ENCODE measurements at places on chromosomes 1 and 21.

DNA sequence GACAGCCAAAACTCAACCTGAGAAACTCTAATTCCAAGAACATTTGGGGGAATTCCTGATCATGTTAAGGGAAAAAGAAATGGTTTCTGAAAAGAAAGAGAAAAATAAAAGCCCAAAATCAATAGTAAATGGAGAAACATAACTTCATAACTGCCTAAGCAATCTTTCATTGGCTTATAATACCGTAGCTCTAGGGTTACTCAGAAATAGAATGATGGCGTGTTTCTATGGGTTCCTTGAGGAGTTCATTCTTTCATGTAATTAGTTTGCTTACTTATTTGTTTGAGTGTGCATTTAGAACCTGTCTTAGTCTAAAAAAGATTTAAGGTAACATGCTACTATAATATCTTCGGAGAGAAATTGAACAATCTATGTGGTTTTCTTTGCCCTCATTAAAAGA lies 37.5 kb upstream of the FBXO28 start:
- DNase-seq, result no peak

GRCh38 chr1:240800291-240800690 lies 188.3 kb upstream of the GREM2 start:
- no peak for DNase-seq

DNA sequence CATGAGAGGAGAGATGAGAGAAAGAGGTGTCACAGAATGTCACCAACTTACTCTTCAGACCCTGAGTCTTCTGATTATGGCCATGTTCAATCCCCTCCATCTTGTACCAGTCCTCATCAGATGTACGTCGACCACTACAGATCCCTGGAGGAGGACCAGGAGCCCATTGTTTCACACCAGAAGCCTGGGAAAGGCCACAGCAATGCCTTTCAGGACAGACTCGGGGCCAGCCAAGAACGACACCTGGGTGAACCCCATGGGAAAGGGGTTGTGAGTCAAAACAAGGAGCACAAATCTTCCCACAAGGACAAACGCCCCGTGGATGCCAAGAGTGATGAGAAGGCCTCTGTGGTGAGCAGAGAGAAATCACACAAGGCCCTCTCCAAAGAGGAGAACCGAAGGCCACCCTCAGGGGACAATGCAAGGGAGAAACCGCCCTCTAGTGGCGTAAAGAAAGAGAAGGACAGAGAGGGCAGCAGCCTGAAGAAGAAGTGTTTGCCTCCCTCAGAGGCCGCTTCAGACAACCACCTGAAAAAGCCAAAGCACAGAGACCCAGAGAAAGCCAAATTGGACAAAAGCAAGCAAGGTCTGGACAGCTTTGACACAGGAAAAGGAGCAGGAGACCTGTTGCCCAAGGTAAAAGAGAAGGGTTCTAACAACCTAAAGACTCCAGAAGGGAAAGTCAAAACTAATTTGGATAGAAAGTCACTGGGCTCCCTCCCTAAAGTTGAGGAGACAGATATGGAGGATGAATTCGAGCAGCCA lies 8.0 kb downstream of the ELOA start:
- DNase-seq, result peak; percentile 61

- no peak for DNase-seq
These were observed 609 bp downstream of the RWDD2B start for GRCh38 chr21:29018540-29018939.

DNA sequence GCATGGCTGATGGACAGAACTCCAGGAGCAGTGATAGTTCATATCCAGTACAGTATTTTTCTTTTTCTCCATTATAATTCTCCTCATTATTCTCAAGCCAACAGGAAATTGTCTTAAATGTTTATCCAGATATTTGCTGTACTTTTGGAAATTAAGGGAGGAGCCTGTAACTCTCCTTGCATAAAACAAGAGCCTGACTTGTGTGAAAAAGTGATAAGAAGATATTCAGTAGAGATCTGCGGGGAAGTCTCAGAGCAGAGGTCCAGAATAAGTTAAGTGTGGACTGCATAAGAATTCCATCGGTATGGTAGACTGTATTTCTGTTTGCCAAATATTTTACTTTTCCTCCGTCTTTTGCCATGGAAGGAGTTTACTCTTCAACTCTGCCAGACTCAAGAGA lies 70.2 kb downstream of the BACH1 start:
- DNase-seq, result no peak

DNA sequence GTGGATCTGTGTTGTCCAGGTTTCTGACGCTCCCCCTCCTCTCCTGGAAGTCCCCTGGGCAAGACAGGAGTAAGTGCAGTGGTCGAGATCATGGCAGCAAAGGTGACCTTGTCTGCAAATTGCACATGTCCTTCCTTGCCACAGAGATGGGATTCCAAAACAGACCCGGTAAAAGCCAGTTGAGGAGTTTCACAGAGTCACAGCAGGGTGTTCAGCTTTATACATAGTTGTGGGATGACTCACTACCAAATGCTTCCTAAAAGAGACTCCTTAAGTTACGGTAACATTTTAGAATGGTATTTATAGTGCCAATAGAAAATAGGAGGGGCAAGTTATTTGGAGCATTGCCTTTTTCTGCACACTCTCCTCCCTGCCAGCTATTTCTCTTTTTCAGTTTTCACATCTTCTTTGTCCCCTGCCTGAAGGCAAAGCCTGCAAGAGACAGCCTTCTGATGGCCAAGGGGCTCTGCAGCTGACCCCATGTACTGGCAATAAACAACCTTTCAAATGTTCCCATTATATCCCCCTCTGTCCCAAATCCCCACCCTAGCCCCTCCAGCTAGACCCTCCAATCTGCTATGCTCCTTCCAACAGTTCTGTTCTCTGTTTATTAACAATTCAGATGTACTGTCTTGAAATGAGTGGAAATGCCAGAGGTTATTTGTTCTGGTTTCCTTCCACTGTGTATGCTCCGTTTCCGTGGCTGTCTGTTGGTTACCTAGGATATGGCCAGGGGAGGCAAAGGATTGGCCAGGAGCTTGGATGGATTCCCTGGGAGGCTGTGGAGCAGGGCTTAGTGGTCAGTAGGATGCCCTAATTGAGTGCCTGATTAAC lies 115.0 kb downstream of the TGFB2 start:
- DNase-seq, result no peak

DNA sequence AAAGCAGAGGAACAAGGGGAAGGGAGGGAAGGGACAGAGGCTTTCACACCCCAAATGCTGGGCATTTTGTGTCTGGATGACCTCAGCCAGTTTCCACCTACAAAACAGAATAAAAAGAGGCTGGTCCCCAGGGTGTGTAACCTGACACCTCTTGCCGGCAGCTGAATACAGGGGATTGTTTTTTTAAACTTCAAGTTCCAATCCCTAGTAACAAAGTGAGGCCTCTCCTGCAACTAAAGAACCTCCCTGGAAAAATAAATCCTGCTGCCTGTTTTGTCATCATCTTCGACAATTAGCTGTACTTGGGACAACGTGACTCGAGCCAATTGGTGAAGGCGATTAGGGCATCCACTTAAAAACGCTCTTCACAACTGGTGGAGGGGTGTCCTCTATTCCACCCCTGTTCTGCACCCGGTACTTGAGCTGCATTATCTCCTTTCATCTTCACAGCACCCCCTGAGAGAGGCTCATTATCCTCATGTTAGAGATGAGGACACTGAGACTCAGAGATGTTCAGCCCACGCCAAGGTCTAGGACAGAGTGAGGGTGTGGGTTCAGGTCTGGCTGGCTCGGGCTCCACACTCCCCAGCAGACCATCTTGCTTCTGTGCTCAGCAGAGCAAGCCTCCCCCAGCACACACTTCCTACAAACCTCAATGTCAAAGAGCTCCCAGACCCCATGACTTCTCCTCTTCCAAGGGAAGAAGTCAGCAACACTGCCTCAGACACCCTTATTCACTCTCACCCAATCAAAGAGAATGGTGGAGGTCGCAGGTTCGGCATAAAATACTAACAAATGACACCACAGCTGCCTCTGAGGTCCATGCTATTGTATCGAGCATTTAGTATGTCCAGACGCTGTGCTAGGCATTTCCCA lies 15.2 kb downstream of the ITPKB start:
- DNase-seq, result no peak

DNA sequence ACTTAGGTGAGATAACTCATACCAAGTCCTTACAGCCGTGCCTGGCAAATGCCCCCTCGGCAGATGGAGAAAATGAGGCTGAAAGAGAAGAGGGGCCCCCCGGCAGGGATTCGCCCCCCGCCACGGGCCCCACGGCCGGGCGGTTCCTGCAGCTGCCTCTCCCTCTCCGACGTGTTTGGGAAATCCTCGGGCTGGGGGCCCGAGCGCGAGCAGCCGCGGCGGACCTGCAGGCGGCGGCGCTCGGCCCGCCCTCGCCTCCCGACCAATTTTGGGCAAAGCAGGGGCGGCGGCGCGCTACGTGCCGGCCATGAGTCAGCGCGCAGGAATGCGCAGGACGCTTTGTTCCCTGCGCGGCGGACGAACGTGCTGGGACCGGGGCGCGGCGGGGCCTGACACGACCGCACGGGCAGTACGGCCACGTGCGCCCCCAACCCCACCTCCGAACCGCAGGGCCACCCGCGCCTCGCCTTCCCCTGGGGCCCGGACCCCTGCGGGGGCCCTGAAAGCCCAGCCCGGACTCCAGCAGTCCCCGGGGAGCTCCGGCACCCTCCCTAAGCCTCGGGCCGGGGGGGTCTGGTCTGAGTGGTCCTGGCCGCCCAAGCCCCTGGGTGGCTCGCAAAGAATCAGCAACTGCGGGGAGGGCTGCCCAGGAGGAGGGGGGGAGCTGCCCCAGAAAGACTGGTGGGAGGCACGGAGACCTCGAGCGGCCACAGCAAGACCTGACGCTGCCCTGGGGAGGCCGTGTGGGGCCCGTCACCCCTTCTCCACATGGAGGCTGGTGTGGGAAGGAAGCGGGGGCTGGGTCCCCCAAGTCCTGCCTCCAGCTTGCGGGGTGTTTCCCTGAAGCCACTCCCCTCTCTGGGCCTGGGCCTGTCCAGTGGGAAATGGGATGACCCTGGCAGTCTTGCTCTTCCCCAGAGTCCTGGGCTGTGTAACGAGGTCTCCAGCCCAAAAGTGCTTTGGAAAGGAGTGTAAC lies 11.9 kb upstream of the EDN2 start:
- peak; percentile 53 for DNase-seq

GRCh38 chr21:26125433-26126167 lies 45.0 kb downstream of the APP start:
- DNase-seq, result no peak

GRCh38 chr1:184673305-184673704 lies 81.4 kb downstream of the EDEM3 start:
- DNase-seq, result no peak

DNA sequence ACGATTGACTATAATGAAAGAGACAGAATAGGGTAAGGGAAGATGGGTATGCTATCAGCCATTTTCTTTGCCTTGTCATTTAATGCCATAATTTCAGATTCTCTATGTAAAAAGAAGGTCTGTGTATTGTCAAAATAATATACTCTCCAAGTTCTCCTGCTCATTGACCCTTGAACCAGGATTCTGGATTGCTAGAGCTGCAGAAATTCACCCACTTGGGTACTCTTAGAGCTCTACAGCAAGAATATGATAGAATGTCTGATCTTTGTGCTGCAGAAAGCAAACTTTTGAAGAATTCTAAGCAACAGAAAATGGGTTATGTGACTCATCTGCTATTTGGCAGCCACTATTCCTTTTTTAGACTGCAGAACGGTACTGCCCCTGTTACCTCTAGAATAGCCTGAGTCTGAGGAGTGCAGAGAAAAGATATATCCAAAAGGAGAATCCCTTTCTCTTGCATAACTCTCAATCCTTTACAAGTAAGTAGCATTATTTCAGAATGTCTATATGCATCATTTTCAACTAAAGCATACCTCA lies 78.2 kb upstream of the TENT5C start:
- no peak for DNase-seq

DNA sequence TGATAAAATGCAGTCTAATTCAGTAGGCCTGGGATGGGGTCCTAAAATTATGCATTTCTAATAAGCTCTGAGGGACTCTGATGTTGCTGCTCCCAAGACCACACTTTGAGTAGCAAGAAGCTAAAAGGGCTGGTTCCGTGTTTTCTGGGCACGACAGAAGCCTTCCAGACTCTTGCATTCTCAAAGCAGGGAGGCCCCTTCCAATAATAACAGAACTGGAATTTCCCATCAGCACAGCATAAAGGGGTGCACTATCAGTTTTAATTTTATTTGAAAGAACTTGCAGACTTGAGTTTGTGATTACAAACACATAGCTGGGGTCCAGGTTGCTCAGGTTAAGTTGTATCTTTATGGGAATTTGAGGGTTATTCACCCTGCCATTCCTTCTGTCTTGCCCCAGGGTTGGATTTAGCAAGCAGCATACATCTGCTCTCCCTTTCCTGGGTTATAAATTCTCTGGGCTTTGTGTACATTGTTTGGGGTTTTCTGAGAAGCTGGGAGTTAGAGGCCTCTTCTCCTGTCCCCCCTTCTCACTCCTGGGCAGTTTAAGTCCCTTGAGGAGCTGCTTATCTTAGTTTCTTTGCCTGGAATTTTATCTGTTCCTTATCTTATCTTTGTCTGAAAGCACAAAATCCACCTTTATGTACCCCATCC lies 94.2 kb upstream of the SLC2A1 start:
- no peak for DNase-seq

DNA sequence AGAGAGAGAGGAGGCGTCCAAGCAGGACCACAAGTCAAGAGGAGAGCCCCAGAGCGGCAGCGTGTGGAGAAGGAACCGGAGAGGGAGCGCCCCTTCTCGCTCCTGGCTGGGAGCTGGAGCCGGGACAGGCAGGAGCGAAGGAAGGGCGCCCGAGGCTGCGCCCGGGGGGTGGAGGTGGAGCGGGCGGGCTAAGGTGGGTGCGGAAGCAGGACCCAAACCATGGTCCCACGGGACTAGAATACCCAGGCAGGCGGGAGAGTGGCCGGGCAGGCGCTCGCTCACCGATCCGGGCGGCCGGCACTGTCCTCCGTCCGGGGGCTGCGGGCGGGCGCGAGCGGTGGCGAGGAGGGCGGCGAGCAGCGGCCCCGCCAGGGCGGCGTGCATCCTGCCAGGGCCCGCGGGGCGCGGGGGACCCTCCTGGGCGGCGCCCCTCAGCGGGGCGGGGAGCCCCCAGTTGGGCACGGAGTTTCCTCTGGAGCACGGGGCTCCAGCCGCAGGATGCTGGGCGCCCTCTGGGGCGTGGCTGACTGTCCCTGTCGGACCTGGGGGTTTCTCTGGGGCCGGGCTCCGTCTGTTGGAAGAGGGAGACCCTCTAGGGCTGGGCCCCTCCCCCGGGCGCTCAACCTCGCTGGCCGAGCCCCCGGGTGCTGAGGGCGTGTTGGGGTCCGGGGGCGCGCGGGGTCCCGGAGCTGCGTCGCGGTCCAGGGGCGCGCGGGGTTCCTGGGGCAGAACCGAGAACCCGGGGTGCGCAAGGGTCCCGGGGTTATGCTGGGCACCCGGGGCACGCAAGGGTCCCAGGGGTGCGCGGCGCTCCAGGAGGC lies 569 bp downstream of the TRABD2B start:
- DNase-seq, result no peak

GRCh38 chr1:239587066-239587465 lies 200.7 kb downstream of the CHRM3 start:
- DNase-seq, result no peak

- no peak for DNase-seq
These were observed 93.6 kb upstream of the GREM2 start for GRCh38 chr1:240705579-240705978.

- DNase-seq, result no peak
These were observed 166.9 kb downstream of the NCAM2 start for GRCh38 chr21:21165063-21165645.

GRCh38 chr1:46174448-46175231 lies at the start of gene TSPAN1:
TSS of gene TSPAN1 (plus strand) at chr1:46175087. CDS start at chr1:46181108, 6,021 bp downstream.
- DNase-seq, result no peak

GRCh38 chr1:115877511-115877910 lies 36.6 kb upstream of the NHLH2 start:
- DNase-seq, result peak; percentile 15

All from suppressor macrophage (primary cell).